CD4-positive, alpha-beta memory T cell (primary cell): ENCODE measurements at places on chromosomes 7 and 10. TPM values are rescaled to one million over a fixed set of nuclear protein-coding genes. Genes with fewer than 3 reads are reported as not detected.

- DNase-seq, result no peak
Measured at GRCh38 chr7:24817339-24817738, 60.1 kb upstream of the GSDME start.

DNA sequence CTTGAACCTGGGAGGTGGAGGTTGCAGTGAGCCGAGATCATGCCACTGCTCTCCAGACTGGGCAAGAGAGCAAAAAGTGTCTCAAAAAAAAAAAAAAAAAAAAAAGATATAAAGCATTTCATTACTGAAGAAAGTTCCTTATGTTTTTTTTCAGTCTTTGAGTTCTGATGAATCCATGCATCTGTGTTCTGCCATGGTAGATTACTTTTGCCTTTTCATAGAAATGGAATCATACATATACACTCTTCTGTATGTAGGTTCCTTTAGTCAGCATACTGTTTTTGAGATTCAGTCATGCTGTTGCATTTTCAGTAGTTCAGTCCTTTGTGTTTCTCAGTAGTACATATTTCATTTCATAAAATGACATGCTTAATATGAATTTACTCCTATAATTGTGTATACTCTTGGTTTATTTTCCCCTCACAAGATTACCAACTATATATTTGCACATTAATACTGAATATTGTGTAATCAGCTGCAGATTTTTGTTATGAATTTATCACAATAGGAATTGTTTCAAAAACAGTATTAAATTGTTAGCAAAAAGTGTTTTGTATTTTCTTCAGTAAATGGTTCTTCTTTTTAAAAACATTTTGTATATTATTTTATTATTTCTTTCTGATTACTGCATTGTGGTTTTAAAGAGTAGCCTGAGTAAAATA, 2.8 kb upstream of the ZNF777 start:
- no peak for DNase-seq

DNA sequence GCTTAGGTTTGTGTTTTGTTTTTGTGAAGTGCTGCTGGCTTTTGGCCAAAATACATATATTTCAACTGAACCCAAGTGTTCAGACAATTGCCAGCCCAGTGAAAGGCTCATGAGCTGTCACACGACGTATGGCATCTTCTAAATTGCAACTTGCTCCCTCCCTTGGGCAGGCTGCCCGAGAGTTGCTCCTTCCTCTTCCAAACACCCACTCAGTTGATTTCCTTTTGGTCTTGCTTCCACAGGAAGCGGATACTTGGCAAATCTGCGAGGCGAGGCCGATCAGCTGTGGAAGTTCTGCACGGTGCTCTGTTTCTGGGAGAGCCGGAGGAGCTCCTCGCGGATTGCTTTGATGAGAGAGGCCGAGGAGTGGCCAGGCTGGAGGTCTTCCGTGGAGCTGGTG, 39.6 kb upstream of the ATP6V0A4 start:
- DNase-seq, result no peak

The INMT gene
- total RNA-seq, result 0.87 TPM
